ENCODE measurements at places on chromosomes 2 and 18.

DNA sequence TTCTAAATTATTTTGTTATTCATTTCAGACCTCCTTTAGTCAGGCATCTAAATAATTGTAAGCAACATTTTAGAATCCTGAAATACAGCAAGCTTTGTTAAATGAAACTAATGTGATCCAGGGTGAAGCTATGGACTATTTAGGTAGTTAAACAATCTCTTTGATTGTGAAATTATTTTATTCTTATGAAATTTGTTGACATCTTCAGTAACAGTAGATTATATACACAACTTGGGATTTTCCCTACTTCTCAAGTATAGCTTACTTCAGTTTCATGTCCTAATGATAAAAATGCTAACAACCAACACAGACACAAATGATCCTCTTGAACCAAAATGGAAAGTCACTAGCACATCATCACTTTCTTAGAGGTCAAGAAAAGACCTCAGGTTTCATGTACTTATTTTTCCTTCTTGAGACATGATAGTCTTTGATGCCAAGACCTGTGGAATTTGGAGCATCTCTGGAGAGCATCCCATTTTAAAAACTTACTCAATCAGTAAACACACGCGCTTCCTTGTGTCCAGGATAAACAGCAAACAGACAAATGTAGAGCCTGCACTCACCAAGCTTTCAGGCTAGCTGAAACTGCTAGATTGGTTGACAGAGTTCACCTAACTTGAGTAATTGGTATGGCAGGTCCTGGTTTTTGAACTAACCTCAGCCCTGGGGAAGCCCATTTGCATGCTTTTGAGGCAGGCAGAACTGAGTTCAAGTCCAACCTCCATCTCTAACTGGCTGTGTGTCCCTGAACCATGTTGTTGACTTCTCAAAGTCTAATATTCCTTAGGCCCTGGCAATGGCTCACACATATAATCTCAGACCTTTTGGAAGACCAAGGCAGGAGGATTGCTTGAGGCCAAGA lies 47.8 kb downstream of the KCTD18 start:
- DNase-seq = no peak

GRCh38 chr2:75311521-75311920 lies 112.2 kb upstream of the TACR1 start:
- no peak for DNase-seq

GRCh38 chr18:36775396-36775795 lies 53.4 kb downstream of the TPGS2 start:
- DNase-seq = no peak

DNA sequence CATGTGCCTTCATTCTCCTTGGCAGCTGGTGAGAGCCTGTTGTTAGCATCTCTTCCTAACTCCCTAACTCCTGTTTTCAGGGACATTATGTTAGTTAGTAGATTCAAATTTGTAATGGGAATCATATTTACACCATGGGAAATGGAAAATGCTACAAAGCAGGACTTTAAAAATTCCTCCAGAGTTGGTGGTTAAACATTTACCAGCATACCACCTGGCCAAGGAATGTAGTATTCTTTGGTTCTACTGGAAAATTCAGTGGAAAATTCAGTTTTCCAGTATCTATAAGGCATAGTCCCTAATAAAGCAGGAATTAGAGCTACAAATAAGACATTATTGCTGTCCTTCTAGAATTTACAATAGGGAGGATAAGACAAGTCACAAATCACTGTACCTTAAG lies 291.7 kb downstream of the GPD2 start:
- no peak for DNase-seq

GRCh38 chr2:147232225-147232669 lies 612.6 kb upstream of the ACVR2A start:
- no peak for DNase-seq

GRCh38 chr18:53261241-53261640 lies 921.2 kb downstream of the DCC start:
- DNase-seq = no peak

DNA sequence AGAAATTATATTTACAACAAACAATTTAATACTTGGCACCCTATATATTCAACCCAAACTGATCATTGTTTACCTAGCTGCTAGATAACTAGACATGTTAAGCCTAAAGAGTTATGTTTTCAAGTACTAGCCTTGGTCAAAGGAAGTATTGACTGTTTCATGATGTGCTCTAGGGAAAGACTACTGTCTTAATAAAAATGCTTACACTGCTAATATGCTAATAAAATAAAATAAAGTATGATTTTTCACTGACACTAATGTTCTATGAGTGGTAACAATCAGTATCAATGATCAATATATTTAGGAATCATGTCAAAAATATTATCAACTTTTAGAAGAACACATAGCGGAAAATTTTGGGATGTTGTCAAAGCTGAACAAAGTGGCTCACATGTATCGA lies 225.5 kb downstream of the OSR1 start:
- no peak for DNase-seq

DNA sequence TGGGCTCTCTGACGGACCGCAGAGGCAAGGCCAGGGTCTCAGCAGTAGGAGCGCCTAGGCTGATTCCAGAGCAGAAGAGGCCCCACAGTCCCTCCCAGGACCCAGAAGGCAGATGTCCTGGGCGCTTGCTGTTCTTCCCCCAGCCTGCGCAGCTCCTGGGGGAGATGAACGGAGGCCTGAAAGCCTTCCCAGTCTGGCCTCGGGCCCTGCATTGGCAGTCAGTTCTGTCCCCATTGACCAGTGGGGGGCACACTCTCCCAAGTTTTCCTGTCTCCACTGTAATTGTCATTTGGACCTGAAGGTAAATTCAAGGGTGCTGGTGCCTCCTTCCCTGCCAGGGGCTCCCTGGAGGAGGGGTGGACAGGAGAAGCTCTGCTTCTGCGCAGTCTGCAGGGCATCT lies 345.7 kb downstream of the CYP26B1 start:
- no peak for DNase-seq

DNA sequence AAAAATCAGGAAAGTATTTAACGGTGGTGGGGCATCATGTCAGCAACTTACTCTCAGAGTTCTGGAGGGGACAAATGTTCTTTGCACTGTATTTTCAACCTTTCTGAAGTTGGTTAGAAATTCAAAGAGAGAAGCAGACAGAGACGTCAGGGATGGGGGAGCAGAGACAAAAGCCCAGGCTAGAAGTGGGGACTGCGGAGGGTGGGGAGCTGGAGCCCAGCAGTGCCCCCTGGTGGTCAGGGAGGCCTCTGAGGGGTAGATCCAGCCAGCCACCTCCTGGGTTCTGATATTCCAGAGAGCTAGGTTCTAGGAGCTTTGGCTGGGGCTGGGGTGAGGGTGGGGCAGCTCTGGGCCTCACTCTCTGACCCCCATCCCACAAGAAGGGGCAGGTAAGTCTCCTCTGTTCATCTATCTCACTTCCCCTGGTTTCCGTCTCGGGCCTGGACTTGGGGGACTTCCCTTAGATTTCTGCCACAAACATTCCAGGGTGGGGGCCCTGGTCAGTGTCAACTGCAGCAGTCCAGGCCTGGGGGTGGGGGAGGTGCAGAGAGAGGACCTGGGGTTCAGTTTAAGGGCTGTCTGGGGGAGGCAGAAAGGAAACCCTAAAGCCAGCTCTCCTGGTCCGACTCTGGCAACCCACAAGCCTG lies 8.9 kb downstream of the TNS1 start:
- DNase-seq = no peak

- no peak for DNase-seq
Measured at GRCh38 chr18:36829362-36830157, 633 bp downstream of the KIAA1328 start.

DNA sequence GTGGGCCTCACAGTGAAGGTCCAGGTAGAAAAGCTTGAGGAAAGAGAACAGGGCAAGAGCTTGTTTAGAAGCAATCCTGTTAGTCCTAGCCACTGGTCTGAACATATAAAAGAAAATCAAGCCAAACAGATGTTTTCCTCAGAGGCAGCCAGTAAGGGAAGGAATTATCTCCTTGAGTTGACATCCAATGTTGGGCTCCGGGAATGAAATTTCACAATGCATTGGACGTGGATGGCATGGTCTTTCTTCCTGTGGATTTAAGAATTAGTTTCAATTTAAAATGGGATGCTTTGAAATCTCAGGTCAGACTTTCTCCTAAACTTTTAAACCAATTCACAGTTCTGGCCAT lies 92.1 kb downstream of the ACKR3 start:
- no peak for DNase-seq

- no peak for DNase-seq
Measured at GRCh38 chr2:217090024-217090473, 230.2 kb upstream of the TNP1 start.

DNA sequence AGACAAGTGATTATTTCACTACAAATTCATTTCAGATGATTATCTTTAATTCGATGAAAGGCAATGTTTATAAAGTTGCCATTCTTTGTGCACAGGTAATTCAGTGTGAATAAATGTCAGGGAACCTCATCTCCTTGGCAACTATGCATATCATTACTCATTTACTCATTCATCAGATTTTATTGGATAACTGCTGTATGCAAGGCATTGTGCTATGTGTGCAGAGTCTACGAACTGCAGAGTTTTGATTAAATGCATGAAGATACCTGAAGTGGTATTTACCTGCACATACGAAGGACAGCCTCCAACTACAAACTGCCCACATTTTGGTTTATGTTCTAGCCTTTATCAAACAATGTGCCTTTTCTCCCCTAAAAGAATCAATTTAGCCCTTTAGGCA lies 3.5 kb downstream of the RND3 start:
- DNase-seq = no peak
